ENCODE measurements at places on chromosomes 1 and 21.

DNA sequence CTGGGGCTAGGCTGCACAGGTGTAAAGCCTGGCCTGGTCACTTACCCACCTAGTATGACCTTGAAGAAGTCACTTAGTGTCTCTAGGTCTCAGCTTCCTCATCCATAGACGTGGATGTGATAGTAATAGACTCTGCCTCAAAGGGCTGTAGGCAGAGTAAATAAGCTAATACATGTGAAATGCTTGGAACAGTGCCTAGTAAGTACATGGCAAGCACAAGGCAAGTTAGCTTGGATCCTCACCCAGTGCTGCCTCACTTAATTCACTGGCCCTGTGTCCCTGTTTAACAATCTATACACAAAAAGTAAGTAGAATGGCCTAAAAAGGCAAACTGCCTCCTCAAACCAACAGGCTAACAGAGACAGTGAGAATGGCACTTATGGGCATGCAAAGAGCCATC, 167.8 kb downstream of the PIGK start:
- no peak for DNase-seq

GRCh38 chr1:167529829-167530474, 11.6 kb upstream of the CD247 start:
- no peak for DNase-seq

DNA sequence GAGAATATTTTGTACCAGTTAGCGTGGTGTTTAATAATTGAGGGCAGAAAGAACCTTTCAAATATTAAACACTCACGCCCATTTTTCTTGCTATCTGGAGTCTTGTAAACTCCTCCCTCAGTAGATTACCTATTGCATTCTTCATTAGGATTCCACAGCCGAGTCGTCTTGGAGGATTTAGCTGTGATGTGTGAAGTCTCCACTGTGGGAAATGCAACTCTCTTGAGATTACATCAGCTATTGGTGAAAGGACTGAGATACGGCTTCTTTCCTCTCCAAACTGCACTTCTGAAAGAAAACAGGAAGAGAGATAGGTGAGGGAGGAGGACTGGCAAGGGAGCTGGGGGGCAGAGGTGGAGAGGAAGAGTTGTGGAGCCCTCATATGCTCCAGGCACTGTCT, 36.1 kb downstream of the ACTA1 start:
- no peak for DNase-seq

GRCh38 chr1:207088161-207088560, 499 bp upstream of the C4BPB start:
- no peak for DNase-seq

GRCh38 chr1:214439352-214440119, 111.9 kb downstream of the PTPN14 start:
- DNase-seq = no peak

- no peak for DNase-seq
These were observed 54.1 kb downstream of the LUZP1 start for GRCh38 chr1:23114424-23115079.

GRCh38 chr1:222654849-222655248, 37.0 kb downstream of the MIA3 start:
- DNase-seq = no peak

DNA sequence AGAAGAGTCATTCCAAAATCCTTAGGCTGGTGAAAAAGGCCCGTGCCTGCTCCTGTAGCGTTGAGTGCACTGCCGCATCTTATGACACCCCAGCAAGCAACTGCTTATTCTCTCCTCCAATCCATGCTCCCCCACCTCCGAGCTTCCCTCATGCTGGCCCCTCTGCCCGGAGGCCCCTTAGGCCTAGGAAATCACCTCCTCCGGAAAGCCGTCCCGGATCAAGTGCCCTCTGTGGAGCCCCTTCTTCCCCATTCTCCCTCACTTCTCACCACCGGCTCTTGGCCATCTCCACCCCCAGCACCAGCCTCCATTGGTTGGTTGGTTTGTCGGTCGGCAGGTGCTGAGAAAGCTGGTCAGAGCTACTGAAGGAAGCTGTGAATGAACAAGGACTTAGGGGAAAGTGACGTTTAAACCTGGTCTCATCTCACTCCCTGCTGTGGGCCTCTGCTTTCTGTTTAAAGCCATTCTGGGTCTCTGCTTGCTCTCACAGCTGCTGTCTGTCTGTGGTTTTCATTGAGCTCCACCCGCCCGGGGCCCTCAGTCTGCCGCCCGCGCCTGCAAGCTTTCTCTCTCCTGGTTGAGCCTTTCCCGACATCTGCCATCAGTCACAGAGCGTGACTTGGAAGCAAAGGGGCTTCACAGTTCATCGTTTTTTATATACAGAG, 122.2 kb downstream of the KCNN3 start:
- no peak for DNase-seq

GRCh38 chr1:212485913-212486618, 53.3 kb downstream of the NENF start:
- DNase-seq = no peak

Data from hippocampal formation (tissue), 2 donors.